AG04450 (cell line): ENCODE measurements at places on chromosomes 3 and 15.
A peak's percentile ranks its signal among the peaks of the same experiment; 100 is the strongest.

GRCh38 chr3:27176256-27176655 lies 192.9 kb downstream of the NEK10 start:
- DNase-seq, result no peak

DNA sequence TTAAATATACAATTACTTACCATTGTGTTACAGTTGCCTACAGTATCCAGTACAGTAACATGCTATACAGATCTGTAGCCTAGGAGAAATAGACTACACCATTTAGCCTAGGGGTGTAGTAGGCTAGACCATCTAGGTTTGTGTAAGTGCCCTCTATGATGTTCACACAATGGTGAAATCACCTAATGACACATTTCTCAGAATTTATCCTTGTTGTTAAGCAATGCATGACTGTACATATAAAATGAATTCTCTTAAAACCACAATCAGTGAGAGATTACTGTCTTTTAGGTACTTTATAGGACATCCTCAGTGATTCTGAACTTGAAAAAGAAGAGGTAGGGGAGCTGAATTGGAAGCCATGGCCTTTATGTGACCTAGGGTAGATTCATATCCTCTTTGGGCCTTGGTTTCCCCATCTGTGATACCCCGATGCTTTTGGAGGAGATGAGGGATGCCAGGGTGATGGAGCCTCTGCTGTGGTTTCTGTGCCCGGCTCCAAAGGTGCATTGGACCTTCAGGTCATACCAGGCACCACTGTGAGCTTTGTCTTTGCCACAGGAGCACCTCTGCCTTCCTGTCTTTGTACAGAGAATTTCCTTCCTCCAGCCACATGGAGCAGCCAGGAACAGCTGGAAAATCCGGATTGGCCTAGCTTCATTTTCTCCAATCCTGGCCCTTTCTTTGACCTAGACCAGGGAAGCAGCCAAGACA lies 51.9 kb upstream of the FLNB start:
- DNase-seq, result peak; percentile 76

DNA sequence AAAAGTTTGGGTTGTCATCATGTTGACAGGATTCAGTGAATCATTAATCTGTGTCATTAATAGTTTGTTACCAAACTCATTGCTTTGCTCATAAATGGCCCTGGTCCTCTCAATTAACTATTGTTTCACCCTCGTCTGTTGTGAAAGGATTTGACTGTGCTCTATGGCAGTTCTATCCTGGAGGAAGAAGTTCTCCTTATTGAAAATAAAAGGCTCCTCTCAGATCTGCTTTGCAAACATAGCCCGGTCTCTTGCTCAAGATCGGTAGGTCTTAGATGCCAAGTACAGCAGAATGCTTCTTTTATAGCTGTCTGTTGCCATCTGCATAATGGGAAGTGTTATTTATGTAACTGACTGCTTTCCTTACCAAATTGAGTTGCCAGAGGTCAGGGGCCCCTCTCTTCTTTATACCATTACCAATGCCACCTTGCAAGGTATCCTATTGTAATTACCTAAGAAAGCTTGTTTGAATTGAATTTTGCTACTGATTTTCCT lies 146.5 kb downstream of the EBLN2 start:
- DNase-seq, result no peak

DNA sequence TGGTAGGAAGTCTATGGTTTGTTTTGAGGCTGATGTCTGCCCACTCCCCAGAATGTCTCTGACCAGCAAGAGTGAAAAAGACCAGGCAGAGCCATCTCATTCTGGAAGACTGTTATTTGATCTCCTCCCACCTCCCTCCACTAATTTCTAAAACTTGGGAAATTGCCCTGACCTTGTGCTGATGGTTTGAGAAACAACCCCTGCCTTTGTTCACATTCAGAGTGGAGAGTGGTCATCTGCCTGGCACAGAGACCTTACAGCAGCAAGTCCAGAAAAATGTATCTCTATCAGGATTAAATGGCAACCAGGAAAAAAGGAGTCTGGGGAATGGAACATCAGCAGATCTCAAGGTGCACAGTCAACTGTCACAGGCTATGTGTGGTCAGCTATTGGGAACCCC lies 25.7 kb downstream of the SPATA12 start:
- no peak for DNase-seq

- no peak for DNase-seq
Observed at GRCh38 chr15:39682366-39682765, 100.3 kb downstream of the FSIP1 start.

- DNase-seq, result no peak
Observed at GRCh38 chr3:196620161-196620604, 19.3 kb upstream of the NRROS start.
